ENCODE measurements at places on chromosomes 12 and 14.

DNA sequence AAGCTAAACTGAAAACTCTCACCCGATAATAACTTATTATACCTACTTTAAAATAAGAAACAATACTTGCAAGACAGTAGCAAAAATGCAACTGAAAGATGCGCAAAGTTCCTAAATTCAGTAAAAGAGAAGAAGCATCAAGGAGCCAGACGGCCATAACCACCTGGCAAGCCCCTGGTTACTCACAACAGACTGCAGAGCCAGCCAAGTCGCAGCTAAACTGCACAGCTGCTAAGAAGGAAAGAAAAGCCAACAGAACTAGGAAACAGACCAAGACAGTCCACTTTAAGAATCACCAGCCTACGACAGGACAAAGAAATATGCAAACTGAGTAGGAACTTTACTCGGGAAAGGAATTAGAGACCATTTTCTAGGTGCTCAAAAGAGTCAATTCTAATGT lies 127.9 kb downstream of the TMTC1 start:
- DNase-seq: no peak

DNA sequence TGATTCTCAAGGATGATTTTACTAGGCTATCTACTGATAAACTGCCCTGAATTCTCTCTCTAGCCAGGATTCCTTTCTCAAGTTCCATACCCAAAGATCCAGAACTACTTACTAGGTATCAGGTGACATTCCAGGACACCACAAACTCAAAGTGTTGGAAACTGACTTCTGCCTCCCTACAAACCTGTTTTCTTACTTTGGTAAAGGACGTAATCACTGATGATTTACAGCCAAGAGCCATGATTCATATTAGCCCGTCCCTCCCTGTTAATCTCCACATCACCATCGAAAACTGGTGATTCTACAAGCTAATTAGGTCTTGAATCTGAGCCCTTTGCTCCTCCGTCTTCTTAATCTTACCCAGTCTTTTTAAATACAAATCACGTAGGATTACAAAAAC lies 1.0 kb upstream of the ATG14 start:
- no peak for DNase-seq

DNA sequence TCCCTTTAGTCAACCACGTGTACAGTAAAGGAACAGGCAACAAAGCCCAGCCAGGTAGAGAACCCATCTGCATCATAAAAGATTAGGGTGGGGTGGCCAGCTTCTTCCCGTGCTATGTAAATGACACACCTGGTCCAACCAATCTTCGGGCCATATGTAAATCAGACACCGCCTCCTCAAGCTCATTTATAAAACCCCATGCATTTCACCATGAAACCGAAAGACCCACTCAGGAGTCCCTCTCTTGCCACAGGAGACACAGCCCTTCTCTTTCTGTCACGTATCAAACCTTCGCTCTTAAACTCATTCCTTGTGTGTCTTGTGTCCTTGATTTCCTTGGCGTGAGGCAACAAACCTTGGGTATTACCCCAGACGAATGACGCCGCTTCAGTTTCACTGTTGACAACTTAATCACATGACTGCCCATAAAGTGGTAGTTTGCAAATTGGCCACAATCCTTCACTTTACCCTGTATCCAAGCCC lies 59.8 kb upstream of the TBPL2 start:
- no peak for DNase-seq

DNA sequence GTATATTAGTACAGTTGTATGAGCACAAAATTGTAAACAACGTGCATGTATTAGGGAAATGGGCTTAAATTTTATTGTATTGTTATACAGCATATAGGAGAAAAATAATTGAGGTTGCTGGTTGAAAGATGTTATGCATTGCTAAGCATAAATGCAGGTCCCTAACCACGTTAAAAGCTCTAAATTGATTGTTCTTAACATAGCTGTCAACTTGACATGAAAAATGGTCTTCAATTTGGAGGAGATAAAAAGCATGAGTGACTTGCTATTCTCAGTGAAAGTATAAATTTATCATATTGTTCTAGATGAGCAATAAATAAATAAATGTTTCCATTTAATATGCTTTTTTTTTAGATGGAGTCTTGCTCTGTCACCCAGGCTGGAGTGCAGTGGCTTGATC lies 506.6 kb upstream of the ATXN7L3B start:
- DNase-seq: no peak

DNA sequence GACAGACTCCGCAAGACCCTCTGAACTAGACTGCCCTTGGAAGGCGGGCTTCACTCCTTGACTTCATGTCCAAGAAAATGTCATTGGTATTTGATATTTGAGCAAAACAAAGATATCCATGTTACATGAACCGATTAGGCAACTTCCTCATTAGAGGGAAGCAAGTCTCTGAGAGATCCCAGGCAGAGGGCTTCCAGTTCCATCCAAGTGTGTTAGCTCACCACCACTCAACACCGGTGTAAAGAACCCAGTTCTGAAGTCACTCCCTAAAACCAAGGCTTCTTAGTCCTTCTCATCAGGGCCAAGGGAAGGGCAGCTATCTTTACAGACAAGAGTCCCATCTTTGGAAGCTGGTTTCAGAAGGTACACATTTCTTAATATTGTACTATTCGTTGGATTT lies 87.2 kb upstream of the CDKN3 start:
- DNase-seq: no peak

DNA sequence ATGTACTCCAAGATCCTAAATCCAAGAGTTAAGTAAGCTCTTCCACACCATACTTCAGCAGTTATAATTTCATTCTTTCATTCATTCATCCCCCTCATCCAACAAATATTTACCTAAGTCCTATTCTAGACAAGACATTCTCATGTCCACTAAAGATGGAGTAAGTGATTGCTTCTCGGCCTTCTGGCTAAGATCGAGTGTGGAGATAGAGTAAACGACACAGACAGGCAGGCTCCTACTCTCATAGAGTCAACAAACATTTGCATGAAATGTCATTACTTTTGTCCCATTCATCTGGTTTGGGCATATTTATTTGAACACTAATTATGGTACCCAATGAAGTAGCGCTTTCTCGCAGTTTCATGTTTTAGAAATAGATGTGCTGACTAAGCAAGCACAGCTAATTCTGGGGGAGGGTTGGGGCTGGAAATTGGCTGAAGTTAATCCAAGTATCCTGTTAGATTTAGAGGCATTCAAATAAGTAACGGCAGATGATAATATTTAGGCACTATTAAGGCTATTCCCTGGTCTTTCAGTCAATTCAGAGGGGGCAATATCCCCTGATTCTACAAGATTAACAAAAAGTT lies 176.5 kb downstream of the CEP128 start:
- DNase-seq: no peak

DNA sequence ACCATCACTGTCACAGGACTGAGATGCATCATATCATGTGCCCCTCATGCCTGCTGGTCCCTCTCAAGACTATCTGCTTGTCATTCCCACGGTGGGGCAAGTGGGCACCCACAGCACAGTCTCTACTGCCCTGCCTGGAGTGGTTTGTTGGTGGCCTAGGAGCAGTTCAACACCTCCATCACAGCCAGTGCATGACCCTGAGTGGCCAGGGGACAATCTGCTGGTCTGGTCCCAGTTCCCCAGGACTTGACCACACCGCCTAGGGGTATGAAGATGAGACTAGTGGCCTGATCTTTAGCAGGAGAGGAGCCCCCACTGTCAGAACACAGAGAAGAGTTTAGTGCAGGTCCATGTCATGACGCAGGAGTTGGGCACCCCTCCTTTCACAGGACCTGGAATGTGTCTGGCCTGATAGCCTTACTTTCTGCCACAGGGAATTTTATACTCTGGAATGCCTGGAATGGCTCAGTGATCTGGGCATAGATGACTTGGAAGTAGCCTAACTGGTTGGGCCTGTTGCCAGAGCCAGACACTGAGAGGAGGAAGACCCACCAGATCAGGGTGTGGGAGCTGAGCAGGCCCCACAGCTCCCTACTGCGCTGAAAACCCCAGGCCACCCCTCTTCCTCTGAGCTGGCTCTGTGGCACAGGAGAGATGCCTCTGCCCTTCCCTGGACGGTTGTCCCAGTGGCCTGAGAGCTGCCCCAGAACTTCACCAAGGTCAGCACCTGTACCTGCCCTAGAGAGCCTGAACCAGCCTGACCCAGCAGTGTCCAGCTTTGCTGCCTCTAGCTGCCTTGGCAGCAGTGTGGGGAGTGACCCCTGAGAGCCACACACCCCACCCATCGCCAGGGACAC lies 83.3 kb downstream of the PUS7L start:
- DNase-seq: no peak

GRCh38 chr14:68634874-68635595 lies 157.8 kb downstream of the ZFP36L1 start:
- DNase-seq: no peak

DNA sequence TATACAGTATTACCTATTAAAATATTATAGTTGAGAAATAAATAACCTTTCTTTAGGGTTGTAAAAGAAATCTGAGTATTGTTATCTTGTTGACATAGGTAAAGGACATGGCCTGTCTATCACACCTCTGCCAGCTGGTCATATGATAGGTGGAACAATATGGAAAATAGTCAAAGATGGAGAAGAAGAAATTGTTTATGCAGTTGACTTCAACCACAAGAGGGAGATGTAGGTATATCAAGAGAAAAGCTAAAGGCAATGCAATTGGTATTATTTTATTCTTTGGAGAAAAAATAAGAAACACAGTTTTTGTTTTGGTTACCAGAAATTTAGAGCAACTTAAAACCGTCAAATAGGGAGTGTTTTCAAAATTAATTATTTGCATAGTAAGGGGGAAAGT lies 13.5 kb downstream of the CPSF2 start:
- no peak for DNase-seq

DNA sequence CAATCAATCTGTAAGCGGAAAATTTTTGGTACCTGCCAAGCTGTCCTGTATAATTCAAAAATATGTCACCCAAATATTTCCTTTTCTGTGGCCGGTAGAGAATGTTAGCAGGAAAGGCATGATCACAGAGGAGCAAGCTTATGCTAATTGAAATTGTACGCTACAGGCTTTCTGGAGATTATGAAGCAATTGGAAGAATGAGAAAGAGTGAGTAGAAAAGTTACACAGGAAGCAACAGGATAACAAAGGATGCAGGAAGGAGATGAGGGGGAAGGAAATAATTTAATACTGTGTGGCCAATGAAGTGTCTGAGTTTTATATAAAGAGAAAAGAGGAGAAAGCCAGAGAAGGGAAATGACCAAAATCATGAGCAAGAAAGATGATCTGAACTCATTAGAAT lies 627.2 kb upstream of the STXBP6 start:
- DNase-seq: no peak

DNA sequence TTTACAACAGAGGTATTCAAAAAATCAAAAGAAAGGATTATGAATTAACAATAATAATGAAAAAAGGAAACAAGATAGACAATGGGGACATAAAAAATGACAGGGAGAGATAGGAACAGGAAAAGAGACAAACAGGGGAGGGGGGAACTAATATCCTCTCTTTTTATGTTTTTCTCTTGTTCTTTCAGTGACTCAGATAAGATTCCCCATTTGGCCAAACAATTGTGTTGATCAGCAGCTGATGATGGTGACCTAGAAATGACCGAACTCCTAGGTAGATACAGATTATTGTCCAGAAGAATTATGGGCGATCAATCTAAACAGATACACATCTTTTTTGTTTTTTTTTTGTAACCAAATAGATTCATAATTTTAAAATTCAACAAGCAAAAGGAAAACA lies 1277.2 kb upstream of the FLRT2 start:
- no peak for DNase-seq

DNA sequence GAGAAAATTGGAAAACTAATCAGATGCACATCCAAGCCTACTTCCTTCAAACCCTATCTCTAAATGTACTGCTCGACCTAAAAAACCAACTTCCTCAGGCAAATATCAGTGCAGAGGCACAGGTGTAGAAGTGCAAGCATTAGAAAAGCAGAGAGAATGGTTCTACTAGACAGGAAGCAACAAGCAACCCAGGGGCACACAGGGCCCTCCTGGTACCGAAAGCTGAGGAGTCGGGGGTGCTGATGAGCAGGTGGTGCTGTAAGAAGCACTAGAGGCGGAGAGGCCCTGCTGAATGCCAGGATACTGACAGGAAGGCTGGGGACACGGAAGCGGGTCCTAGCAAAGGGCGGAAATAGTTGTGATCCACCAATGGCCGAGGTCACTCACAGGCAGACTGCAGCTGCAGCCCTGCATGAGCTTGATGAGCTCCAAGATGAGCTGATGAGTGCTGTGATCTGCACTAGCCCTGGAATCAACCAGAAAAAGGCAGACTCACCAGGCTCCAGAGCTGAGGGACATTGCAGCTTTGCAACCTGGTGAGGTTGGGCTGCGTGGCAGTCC lies 85.9 kb downstream of the TTC7B start:
- DNase-seq: no peak

- DNase-seq: no peak
Measured at GRCh38 chr12:49349266-49349665, 2.6 kb downstream of the DNAJC22 start.

DNA sequence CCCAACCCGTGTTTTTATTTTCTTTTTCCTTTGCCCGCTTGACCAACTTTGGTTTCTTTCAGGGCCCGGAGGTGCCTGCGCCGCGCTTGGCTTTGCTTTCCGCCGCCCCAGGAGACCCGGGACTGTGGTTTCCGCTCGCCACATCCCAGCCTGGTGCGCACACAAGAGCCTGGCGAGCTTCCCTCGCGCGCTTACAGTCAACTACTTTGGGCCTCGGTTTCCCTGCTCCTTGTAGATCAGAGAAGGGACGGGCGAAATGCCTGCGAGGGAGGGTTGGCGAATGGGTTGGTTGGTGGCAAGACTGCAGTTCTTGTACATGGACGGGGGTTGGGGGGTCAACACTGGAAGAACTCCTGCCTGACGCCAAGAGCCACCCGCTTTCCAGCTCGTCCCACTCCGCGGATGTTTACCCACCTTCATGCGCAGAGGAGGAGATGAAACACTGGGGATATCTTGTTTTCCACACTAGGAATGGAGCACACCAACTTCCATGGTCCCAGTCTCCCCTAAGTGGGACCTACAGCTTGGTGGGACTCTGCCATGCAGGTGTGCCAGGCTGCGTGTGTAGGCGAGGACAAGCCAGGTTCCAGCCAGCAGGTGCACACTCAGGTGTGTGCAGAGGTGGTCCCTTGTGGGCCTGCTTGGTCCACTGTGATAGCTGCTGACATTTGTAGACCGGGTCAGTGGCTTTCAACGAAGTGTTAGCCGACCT lies 16.6 kb upstream of the TBX3 start:
- peak; percentile 71 for DNase-seq

All from thyroid gland (tissue), 4 donors.